ENCODE measurements at places on chromosomes 6 and 20.

DNA sequence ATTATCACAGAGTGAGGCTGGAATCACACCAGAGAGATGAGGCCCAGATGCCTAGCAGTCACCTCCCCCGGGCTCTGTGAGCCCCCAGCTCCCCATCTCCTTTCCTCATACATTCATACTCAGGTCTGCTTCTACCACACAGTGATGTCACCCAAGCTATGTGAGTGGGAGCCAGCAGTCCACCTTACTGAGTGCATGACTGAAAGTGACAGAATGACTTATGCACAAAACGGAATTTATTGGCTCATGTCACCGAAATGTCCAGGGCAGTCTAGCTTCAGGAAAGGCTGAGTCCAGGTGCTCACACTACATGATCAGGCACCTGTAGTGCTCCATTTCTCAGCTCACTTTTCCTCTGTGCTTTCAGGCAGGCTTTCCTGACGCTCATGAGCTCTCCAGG is 36.7 kb upstream of the CCN6 start:
- DNase-seq, result no peak

DNA sequence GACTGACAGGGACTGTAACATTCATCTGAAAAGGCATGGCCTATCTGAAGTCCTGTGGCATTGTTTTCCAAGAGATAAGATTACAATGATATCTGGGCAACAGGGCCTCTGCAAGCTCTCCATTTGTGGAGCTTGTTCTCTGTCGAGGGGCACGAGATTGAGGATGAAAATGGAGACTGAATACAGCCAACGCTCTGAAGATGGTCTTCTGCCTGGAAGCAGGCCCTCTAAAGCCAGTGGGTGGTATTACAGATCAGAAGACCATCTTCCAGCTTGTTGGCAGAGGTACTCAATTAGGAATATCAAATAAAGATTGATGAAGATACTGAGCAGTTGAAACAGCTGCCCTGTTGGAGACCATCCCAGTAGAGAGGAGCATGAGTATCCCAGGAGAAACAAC is 288.2 kb downstream of the CENPW start:
- DNase-seq, result no peak

DNA sequence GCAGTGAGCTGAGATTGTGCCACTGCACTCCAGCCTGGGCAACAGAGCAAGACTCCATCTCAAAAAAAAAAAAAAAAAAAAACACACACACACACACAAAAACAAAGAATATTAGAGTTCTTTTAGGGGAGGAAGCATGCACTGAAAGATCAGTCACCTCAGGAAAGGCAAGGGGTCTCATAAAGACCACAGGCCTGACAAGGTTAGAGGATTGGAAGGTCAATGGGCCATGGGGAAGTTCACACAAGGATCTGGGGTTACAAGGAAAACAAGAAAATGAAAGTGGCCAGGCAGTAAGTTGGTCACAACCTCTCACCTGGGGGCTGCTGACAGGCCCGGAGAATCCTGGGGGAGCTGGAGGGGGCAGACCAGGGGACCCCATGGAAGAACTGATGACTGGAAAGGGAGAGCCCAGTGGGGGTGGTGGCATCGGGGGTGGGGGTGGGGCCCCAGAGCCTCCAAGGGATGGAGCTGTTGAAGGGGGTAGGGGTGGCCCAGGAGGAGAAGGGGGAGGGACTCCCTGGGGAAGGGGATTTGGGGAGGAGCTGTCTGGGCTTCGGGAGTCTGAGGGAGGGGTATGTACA is 1.5 kb downstream of the RXRB start:
- no peak for DNase-seq

- DNase-seq, result no peak
Observed at GRCh38 chr20:54631059-54631458, 155.7 kb downstream of the DOK5 start.

- DNase-seq, result no peak
Observed at GRCh38 chr20:20806121-20807095, 94.0 kb upstream of the RALGAPA2 start.

DNA sequence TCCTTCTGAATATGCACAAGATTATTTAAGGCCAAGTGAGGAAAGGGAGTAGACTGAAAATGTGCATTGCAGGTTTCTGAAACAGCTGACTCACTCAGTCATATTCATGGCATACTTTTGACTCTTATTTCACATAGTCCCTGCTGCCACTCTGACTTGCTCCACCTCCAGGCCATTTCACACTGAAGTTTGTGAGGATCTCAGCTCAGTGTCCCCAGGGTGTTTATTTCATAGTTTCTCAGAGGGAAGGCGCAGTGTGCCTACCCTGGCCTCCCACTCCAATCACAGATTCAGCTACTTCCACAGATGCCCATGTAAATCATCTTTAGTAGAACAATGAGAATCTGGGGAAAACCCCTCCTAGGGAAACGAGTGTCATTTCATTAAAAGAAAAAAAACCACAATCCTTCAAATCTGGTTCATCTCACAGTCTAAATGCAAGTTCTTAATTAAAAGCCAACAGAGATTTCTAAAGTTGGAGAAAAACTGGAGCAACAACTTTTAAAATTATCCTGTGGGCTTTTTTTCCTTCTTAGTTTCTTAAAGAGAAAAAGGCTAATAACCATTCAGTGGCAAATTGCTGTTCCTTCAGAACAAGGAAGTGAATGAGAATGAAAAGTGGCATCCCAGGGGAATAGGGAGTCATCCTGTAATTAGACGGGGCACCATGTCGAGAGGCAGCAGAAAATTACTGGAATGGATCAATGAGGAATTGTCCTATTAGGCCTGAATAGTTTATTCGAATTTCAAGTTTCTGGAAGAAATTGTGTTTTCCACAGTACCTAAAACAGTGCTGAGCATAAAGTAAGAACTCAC is 133.6 kb downstream of the TFAP2B start:
- peak; percentile 9 for DNase-seq

- no peak for DNase-seq
Observed at GRCh38 chr6:154785075-154785474, 51.9 kb downstream of the SCAF8 start.

GRCh38 chr6:951399-952181 is 258.7 kb upstream of the EXOC2 start:
- DNase-seq, result peak; percentile 17

- no peak for DNase-seq
Observed at GRCh38 chr6:13563009-13563408, 11.4 kb upstream of the SIRT5 start.

GRCh38 chr20:20637998-20638725 is 74.3 kb downstream of the RALGAPA2 start:
- DNase-seq, result no peak

DNA sequence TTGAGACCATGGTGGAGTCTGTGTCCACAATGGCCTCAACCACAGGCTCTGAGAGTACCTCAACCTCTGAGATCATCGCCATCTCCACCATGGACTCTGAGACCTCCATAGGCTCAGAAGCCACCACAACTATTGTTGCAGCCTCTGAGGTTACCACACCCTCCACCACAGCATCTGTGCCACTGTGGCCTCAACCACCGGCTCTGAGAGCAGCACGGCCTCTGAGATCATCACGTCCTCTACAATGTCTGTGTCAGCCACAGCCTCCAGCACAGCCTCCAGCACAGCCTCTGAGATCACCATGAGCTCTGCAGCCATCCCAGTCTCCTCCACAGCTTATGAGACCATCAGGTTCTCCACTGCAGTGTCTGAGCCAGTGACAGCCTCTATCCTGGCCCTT is 19.4 kb upstream of the MUC21 start:
- DNase-seq, result no peak

DNA sequence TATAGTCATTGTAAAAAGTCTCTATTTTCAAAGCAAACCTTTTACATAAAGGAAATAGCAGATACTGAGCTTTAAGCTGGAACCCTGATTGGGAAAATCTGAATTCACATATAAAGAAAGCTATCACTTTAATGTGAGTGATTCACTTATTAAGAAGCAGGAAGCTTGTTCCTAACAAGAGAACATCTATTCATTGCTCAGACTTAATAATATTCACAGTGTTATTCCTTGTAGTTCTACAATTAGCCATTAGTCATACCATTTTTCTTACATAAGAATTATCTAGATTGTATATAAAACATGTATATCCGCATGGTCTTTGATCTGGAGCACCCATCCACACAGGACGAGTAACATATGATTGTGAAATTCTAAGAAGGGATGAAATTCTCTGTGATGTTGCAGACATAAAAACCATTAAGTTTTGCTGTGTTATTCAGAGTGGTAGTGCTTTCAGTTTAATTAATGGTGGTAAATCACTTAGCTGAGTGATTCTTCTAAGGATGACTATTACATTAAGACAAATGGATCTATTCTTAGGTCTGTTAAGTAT is 71.1 kb upstream of the FOXQ1 start:
- DNase-seq, result peak; percentile 28

DNA sequence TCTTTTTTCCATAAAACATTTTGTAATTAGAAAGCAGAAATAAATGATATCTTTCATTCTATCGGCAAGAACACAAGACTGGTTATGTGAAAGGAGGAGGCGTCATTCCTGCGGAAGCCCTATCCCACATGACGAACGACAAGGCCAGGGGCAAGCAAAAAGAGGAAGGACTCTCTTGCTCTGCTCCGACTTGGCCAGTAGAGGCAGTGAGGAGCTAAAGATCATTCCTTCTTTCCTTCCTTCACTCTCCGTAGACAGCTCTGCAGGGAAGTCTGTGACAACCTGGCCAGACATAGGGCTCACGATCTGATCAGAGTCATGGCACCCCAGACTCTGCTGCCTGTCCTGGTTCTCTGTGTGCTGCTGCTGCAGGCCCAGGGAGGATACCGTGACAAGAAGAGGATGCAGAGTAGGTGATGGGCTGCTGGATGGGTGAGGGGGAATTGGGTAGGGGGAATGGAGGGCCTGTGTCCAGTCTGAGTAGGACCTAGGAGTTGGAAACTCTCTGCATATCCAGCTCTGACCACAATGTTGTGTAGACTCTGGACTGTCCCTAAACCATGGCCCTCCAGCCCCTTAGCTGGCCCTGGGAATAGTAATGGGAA is at the start of gene WFDC10A:
WFDC10A (plus strand) TSS at position 244 of the 605 bp plus-strand sequence; CDS start at position 319, 75 bp downstream.
- peak; percentile 44 for DNase-seq

- DNase-seq, result peak; percentile 23
Observed at GRCh38 chr6:107323133-107323785, 136.1 kb downstream of the PDSS2 start.
